ENCODE measurements at places on chromosomes 5 and 9. TPM values are rescaled to one million over a fixed set of nuclear protein-coding genes. Genes with fewer than 3 reads are reported as not detected.

DNA sequence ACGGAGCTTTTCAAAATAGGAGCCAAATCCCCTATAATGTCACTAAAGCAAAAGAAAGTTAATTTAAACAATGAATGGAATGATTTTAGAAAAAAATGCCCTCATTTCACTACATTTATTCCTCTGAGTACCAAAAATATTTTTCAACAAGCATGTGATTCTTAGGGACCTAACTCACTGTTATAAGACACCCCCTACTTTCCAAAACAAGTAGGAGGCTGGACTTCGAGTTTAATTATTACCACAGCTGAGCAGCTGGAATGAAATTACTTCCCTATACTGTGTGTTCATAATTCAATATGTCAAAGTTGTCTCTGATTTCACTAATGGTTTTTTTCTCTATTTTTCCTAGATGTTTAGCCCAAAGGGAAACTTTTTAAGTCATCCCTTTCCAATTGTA, 61.6 kb downstream of the SAXO1 start:
- no peak for DNase-seq

GRCh38 chr5:3201941-3202340, 393.7 kb upstream of the IRX1 start:
- DNase-seq: no peak

GRCh38 chr9:77710965-77711648, 63.0 kb upstream of the GNA14 start:
- DNase-seq: no peak

GRCh38 chr5:80138486-80138885, 103.3 kb downstream of the THBS4 start:
- DNase-seq: no peak

GRCh38 chr5:105428451-105429380, 1866.1 kb upstream of the NUDT12 start:
- DNase-seq: no peak

DNA sequence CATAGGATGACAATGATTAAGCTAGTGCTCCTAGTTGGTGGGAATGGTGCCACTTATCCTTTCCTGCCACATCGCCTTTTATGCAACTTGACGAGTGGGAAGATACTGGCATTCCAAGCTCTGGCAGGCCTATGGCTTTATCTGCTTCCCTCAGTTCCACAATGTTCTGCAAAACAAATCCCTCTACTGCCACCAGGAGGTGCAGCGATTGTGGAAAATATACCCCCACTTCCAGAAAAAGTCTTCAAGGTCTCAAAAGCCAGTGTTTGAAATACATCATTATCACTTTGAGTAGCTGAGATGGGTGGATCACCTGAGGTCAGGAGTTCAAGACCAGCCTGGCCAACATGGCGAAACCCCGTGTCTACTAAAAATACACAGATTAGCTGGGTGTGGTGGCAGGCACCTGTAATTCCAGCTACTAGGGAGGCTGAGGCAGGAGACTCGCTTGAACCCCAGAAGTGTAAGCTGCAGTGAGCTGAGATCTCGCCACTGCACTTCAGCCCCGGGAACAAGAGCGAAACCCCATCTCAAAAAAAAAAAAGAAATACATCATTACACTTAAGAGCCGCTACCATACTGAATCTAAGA, 3.4 kb downstream of the CLINT1 start:
- no peak for DNase-seq

DNA sequence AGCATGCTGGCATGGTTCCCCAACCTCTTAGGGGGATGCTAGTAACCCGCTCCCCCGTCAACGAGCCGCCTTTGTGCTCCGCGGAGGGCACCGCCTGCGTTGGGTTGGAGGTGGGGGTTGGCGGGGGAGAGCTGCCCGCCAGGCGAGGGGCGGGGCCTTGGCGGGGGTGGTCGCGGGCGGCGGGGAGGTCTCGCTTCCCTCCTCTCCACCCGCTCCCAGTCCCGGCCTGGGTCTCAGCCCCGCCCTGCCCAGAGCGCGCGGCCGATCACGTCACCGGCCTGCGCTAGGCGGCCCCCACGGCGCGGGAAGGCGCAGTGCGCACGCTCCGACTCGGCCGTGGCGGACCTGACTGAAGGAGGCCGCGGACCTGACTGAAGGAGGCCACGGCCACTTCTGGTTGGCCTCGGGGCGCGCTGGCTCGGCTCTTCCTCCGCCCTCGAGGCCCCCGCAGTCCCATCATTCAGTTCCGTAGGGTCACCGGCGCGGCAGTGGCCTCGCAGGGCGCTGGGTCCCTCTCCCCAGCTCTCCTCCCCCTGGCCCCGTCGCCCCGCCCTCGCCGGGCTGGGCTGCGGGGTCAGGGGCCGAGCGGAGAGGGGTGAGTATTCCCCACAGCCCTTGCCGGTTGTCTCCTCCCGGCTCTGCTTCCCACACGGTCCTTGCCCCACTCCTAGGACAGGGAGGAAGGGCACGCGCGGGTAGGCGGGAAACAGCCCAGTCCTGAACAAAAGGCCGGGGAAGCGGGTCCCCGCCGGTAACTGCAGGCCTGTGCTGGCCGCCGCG, at the start of gene ATG10:
ATG10 (plus strand) TSS at position 312 of the 780 bp plus-strand sequence. CDS start 15,548 bp downstream, outside the sequence.
- peak; percentile 47 for DNase-seq

DNA sequence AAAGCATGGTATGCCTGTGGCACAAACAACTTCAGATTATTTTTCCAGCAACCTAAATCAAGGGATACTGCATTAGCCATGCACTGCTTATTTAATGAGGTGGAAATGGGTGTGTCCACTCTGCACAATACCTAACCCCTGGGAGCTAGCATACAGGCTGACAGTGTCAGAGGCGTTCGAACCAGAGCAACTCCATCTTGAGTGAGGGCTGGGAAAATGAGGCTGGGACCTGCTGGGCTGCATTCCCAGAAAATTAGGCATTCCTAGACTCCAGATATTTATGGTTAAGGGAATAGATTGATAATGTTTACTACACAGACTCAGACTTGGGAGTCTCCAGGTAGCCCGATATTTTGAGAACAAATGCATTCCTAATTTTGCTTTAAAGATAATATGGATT, 2.8 kb downstream of the FGF1 start:
- no peak for DNase-seq

DNA sequence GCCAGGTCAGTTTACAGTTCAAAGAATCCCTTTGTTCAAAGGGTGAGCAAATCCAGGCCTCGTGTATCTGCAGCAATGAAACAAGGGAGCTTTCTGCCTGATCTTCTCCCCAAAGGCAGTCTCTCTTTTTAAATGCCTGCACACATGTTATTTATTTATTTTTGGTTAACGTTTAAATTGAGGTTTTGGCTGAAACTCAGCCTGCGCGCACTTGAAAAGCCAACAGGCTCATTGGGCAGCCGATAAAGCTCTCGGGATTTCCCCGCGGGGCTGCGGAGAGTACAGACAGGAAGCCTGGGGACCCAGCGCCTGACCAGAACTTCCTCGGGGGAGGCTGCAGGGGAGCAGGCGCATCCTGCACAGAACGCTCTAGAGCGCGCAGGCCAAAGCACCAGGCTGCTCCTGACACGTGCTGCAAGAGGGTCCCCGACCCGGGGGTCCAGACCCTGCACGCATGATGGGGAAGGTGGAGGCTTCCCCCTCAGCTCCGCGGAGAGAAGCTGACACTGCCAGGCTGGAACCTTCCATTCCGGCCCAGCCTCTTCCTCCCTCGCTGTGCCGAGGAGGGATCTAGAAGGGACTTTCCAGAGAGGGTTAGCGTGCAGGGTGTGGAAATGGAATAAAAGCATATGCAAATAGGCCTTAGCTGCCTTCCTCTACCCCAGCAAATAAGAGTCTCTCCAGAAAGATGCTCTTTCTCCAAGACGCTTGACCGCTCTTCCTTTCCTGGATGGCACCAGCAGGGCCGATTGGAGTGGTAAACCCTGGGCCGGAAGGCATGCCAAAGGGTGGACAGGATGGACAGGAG, 46.1 kb downstream of the PTTG1 start:
- DNase-seq: peak; percentile 68

DNA sequence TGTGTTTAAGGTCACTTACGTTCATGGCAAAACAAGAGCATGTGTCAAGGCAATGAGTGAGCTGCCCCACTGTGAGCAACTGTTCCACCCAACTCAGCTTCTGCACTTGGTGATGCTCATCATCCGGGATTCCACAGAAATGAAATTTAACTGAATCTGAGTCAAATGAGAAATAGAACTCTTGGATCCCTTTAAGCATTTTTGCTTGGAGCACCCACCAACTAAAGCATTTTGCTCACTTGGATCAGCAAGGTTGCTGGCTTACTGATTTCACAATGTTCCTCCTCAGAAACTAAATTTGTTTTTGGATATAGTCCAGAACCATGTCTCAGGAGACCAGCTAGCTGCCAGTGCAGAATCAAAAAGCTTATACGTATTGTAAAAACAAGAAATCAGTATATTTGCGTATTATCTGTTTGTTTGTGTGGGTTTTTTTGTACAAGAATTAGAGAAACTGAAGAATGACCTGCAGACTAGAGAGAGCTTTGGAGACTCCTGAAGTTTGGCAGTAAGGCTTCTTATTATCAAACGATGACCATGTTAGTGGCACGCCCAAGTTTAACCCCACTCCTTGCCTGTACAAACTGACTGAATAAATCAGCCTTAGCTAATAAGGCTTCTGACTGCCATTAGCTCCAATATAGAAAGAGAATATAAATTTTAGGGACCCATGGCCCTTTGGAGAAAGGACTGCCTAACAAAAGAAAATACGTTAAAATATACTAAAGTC, 153.8 kb upstream of the FST start:
- no peak for DNase-seq

DNA sequence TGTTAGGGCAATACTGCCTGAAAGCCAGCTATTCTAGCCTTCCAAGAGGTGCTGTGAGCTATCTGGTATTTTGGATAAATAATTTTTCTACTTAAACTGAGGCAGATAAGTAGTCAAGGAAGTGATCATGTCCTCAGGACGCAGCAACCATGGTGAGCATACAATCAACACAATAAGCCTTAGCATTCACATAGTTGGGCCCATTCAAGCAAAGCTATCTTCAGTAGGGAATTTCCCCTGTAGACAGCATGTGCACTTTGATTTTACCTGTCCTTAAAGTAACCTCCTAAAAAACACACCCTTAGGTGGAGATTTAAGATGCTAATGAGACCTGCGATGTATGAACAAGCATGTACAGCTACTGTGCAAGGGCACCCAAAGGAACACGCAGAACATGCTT, 76.2 kb upstream of the HCN1 start:
- DNase-seq: no peak

DNA sequence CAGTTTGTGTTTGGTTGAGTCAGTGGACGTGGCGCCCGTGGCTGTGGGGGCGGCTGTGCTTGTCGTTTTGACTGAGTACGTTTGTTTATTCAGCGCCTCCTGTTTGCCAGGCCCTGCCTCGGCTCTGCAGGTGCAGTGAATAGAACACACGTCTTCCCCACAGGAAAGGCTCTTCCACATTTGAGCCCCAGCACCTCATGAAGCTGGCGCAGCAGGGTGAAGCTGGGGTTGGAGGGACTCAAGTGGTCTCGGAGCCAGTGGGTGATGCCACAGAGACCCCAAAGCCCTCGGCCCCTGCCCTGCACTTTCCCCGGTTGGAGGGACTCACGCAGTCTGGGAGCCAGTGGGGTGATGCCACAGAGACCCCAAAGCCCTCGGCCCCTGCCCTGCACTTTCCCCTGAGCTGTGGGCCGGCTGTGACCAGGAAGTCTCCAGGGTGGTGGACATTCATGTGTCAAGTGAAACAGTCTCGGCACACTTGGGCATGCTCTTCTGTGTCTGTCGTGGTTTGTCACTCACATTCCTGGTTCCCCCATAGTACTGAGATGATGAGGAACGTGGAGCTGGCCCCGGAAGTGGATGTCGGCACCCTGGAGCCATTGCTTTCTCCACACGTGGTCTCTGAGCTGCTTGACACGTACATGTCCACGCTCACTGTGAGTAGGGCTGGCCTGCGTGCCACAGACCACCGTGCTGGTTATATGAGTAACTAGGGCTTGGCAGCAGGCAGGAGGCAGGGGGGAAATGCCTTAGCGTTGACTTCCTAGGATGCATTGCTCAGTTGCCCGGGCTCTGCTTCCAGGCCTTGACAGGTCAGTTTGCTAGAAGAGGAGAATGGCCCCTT, 13.6 kb downstream of the EXOC3 start:
- no peak for DNase-seq

DNA sequence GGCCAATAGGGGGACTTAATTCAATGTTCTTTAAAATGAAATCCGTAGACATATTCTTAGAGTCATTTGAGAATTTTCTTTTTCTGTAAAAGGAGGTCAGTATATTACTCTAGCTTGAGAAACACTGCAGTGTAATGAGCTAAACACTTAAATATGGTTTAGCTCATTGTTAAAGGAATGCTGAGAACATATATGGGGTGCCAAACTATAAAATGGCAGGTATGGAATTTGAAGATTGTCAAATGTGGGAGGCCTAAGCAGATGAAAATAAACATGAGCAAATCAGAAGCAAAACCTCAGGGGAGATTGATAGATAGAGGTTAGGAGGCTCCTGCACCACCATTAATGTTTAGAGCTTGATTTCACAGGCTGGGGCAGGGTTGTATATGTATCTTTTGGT, 57.9 kb downstream of the STX17 start:
- no peak for DNase-seq

DNA sequence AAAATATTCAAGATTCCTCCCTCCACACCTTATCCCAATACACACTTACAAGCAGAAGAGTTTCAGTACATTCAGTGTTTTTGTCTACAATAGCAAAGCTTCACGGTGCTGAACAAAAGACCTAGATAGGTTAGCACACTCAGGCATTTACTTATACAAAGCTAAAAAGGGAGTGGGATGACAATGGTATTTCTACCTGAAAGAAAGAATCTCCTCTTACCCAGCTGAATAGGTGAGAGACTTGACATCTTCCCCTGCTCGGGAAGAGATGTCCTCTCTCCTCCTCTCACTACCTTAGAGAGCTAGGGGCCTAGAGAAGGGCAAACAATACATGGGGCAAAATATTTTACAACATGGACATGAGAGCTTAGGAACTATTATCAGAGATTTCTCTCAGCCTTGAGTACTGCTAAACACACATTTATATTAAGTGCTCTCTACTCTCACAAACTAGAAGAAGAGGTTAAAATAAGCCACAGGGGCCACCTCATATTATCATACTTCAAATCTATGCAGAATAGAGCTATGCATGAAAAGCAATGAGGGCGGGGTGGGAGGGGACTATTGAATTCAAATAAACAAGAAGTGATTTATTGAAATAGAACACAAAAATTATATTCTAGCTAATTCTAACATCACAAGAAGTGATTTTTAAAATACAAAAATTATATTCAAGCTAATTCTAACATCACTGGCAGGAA, 38.6 kb upstream of the RNF38 start:
- no peak for DNase-seq

The PCDHAC2 gene
- not detected for polyA plus RNA-seq

The ORM2 gene
- not detected for polyA plus RNA-seq

The CARTPT gene
- polyA plus RNA-seq: not detected

The WNK2 gene
- polyA plus RNA-seq: not detected

The KIF20A gene
- polyA plus RNA-seq: 54.5 TPM

The OR2V2 gene
- polyA plus RNA-seq: not detected

The TMC1 gene
- 1.2 TPM for polyA plus RNA-seq
